ENCODE measurements at places on chromosomes 2 and 18.

GRCh38 chr2:171939058-171939742 lies 16.9 kb downstream of the HAT1 start:
- no peak for DNase-seq

GRCh38 chr2:171553858-171554257 lies 31.6 kb downstream of the CYBRD1 start:
- DNase-seq: no peak

DNA sequence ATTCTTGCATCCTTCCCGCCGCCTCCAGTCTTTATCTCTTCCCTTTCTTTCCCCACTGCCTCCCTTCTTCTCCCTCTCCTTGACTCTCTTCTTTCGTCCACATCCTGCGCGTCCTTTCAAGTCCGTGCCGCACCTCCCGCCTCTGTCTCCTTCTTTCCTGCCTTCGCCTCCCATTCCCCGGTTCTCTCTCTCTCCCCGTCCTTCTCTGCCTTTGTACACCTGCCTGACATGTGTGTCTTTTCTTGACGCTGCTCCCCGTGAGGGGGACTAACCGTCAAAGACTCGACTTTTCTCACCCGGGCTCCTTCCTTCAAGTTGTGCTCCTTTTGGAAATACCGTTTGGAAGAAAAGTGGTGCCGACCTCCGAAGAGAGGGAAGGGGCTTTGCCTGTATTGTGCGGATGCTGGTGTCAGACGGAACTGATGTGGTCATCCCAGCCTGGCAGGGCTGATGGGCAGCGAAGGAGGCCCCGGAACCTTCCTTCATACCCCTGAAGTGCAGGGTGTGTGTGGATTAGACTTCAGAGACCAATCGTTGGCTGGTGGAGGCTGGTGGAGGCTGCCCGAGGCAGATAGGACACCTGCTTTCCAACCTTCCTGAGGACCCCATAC lies 879 bp downstream of the TMEM178A start:
- DNase-seq: no peak

DNA sequence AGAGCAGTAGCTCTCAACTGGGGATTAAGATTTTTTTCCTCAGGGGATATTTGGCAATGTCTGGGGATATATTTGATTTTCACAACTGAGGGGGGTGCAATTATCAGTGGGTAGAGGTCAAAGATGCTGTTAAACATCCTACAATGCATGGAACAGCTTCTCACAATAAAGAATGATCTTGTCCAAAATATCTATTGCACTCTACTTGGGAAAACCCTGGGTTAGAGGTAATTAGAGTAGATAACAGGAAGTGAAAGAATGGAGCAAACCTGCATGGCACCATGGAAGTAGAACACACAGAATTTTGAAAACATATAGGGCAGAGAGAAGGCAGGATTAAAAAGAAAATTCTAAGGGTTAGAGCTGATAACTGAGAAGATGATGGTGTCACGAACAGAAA lies 26.4 kb upstream of the PPM1B start:
- no peak for DNase-seq

Measured in pulmonary artery endothelial cell (primary cell).